T-cell (primary cell): ENCODE measurements at places on chromosomes 12 and 14. TPM values are rescaled to one million over a fixed set of nuclear protein-coding genes. Genes with fewer than 3 reads are reported as not detected.

AQP6 gene
- total RNA-seq, result not detected

TOMM20L gene
- total RNA-seq, result not detected

KRT2 gene
- 1.0 TPM for total RNA-seq

SLC38A4 gene
- 0.50 TPM for total RNA-seq

CLEC4A gene
- total RNA-seq, result 1.3 TPM

RIMKLB gene
- 25.1 TPM for total RNA-seq

MAPKAPK5 gene
- 59.6 TPM for total RNA-seq

TAS2R46 gene
- total RNA-seq, result 0.82 TPM

GRCh38 chr14:62002642-62003041 is 240.4 kb downstream of the SNAPC1 start:
- DNase-seq, result no peak

- DNase-seq, result no peak
Observed at GRCh38 chr12:106113042-106113441, 25.7 kb downstream of the NUAK1 start.

GRCh38 chr12:54486173-54486867 is 11.2 kb upstream of the NCKAP1L start:
- no peak for DNase-seq

DNA sequence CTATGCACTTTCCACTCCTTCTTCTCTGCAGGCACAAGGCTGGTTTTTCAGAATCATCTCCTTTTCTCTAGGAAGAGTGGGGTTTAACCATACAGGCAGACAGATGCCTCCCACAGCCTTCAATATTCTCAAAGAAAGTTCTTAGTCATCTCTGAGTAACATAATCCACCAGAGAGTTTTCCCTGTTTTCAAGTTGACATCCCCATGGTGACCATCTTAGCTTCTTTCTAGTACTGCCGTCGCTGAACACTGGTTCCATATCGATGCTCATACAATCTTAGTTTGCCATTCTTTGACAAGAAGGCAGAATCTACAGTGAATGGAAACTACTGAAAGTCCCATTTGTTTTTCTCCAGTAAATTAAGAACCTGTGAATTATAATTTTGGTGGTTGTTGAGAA is 28.6 kb downstream of the TPH2 start:
- no peak for DNase-seq

DNA sequence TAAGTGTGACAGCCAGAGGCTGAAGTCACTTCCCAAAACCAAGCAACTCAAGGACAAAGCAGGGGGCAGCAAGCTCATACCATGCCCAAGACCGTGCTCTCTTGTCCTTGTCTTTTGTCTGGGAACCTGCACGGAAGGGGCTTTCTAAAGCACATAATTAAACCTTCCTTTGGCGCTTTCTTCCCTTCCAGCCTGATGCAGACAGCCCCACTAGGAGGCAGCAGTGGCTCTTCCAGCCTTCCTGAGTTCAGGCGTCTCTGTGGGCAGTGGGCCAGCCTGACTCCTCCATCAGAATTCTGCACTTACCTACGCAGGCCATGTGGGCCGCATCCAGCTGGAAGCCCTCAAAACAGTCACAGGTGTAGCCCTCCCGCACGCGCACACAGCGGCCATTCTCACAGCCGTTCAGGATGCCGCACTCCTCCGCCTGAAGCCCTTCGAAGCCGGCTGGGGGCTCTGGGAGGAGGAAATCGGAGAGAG is 7.6 kb downstream of the ISCA2 start:
- no peak for DNase-seq

DNA sequence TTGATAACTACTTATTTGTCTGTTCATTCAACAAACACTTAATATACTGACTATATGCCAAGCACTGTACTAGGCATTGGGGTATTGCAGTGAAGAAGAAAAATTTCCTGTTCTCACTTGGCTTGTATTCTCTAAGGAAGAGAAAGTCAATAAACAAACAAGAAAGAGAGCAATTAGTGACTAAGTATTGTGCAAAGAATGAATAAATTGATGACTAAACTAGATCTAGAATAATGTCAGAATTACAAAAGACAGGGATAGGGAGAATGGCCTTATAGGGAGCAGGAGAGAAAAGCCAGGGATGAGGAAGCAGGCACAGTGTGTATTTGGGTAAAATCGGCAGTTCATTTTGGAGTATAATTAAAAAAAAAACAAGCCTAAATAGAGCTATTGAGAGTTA is 4.2 kb upstream of the LIN7A start:
- no peak for DNase-seq

DNA sequence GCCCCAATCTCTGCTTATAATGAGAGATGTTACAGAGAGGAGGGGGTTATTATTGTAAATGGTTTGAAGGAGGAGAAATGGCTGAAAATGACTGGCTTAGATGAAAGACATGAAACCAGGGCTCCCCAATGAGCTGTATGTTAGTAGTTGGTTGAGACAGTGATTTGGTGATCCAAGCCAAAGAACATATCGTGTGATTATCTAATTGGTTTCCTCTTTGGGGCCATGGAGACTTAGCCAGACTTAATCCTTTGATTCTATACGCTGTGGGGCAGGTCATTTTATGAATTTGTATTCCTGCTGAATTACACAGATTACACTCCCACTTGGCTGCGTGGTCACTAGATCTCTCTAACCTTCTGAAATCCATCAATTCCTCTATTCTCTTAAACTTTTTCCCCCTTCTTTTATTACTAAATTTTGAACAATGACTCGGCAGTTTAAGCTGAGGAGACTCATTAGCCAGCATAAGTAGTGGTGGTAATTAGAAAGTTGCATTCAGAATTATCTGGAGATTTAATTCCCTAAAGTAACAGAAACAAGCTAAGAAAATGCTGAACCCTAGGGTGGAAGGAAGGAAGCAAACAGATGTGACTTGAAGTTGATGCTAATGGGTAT is 5.3 kb downstream of the TTC8 start:
- no peak for DNase-seq

DNA sequence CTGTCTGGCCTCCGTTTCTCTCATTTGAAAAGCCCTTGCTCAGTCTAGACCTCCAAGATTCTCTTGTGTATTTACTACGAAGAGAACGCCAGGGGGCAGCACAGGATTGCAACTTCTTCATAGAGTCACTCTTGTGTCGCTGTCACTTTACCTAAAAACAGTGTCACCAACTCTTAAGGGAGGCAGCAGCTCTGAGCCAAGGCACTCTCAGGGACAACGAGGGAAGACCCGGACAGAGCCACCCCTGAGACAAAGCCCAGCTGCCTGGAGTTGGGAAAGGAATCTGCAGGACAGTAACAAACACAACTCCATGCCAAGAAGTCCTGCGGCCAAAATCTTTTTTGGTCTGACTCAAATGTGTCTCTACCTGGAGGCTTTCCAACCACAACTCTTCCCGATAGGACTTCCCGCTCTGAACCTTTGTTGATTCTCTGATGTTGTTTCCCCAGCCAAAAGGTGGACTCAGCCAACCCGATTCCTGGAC is 9.6 kb upstream of the RPAP3 start:
- DNase-seq, result peak; percentile 73

GRCh38 chr14:77489041-77489440 is 9.6 kb downstream of the ISM2 start:
- no peak for DNase-seq

DNA sequence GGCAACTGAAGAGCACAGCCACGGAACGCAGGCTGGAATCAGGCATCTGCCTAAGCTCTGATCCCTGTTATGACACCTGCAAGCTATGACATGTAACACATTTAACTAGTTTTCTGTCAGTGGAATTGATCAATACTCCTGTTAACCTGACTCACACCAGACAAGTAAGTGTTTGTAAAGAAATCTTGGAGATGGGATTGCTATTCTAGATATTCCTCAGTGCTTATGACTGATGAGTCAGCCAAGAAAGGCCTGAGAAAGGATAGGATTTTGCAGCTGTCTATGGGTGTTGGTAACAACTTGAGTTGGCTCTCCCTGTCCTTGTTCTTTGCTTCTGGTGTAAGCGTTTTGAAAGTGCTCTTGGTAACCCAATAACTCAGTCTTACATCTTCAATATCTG is 110.5 kb downstream of the GPR135 start:
- no peak for DNase-seq

- DNase-seq, result no peak
Observed at GRCh38 chr12:102299731-102300130, 102.1 kb upstream of the PMCH start.

DNA sequence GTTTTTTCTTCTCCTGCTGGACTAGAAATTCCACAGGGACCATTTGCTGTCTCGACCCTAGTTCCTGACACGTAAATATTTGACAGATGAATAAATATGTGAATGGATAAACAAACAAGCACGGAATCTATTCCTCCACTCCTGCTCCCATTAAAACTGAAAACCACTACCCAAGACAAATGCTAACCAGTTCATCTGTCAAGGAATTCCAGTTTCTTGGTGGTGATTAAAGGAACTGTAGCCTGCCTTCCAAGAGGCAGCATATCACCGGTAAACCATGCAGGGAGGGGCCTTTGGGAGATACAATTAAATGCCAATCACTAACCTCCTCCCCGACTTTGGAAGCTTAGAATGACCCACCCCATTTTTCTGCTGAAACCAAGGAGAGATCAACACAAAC is 95.4 kb downstream of the TTC7B start:
- no peak for DNase-seq

DNA sequence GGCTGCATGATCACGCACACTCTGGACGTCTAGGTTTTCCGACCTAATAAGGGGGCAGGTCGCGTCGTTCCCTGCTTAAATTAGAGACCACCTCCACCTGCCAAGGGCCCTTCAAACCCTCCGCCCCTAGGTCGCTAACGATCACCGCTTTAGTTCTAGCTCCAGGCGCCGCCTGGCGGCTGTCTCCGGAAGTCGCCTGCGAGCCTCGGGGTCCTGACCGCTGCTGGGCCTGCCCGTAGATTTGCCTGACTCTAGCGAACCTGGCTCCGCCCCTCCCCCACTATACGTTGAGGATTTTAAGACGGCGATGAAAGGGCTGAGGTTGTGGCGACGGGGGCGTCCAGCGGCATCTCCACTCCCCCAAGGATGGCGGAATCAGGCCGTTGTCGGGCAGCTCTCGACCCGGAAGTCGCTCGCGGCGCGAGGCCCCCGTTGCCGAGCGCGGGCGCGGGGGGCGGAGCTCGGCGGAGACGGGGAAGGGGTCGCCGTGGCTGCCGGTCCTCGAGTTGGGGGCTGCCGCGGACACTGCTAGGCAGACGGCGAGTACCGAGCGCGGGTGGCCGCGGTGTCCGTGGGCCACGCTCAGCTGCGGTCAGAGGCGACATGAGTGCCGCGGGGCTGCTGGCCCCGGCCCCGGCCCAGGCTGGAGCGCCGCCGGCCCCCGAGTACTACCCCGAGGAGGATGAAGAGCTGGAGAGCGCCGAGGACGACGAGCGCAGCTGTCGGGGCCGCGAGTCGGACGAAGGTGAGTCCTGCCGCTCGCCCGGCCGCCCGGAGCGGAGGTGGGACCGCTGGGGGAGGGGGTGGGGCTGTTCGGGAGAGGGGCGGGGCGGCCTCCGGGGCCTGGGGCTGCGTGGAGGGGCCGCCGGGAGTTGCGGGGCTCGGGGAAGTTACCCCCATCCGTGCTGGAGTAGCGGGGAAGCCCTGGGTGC is at the start of gene SUDS3:
TSS of gene SUDS3 (plus strand) at position 467 of the 932 bp plus-strand sequence. CDS start at position 604, 137 bp downstream.
- peak; percentile 95 for DNase-seq

DNA sequence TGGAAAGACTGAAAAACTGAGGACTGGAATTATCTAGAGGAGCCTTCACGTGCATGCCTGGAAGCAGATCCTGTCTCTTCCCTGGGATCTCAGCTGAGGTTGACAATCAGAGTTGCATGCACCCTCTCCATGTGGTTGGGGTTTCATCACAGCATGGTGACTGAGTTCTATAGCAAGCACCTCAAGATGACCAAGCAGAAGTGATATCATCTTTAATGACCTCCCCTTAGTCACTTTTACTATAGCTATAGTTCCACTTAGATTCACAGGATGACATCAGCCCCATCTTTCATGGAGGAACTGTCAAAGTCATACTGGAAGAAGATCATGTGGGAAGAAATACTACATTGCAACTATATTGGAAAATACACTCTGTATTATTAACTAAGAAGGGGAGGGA is 105.8 kb upstream of the ATXN7L3B start:
- no peak for DNase-seq

DNA sequence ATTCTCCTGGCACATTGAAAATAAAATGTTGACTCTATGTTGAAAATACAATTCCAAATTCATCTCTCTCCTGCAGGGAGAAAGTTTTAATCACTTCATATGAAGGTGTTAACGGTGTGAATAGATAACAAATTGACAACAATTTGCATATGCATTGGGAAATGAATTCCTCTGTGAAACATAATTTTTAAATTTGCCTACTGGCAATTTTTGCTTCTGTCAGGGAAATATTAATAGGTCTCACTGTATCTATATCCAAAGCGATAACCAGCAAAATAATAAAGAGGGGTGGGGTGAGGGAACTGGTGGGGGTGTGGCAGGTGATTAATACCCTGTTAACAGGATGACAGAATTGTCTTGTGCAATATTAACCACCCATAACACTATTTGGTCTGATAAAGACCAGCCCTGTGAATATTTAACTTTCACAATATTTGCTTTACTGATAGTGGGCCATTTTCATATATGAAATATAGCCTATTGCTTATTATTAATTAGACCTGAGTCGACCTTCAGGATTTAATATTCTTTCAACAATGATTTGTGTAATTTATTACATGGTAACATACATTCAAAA is 239.0 kb upstream of the SSTR1 start:
- DNase-seq, result no peak

DNA sequence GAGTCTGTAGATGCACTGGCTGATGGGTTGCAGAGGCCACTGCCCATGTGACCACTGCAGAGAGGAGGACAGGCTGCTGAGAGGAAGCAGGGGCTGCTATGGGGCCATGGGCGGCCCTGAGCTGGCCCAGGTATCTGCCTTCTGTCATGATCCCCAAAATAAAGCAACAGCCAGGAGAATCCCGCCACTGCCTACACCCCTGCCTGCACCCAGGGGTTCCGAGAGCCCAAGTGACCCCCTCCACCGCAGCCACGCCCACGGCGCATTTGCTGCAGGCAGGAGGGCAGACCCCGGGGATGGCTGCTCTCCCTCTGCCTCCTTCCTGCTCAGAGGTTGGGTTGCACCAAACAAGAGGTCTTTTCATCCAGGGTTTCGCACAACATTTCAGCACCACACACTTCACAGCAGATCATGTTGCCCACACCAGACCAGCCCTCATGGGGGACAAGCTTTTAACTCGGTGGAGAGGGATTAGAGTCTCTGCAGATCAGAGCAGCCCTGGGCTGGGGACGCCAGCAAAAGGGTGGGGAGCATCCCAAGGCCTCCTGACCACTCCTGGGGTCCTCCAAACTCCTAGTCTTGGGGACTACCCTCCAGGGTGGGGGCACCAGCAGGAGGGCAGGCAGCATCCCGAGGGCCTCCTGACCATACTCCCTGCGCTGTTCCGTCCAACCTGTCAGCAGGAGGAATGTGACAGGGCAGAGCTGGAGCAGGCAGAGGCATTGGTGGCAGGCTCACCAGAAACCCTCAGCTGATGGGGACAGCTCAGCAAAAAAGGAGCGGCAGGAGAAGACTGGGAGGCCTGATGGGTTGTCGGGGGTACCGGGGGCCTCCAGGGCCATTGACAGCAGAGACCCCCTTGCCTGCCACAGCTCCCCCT is 14.1 kb downstream of the CCDC85C start:
- DNase-seq, result no peak

- DNase-seq, result no peak
Observed at GRCh38 chr12:57735952-57736740, 2.4 kb downstream of the AGAP2 start.

- no peak for DNase-seq
Observed at GRCh38 chr14:23365732-23366425, 907 bp upstream of the EFS start.

GRCh38 chr14:76326918-76327689 is 48.8 kb upstream of the ESRRB start:
- DNase-seq, result no peak
